ENCODE measurements at places on chromosomes 2 and 18.

DNA sequence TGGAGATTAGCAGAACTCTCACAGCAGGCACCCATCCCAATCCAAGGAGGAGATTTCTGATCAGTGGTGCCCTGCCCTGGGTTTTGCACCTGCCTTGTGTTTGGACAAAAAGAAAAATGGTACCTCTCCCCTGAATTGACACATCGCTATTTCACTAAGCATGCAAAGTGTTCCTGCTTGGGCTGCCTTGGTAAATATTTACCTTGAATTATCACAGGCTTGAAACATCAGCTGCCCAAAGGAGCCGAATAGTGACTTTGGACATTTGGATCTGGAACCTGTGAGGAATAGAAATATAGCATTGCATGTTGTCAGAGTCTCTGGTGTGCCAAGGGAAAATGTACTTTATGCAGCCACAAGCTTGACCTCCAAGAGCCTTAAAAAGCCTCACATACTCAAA, 926.4 kb upstream of the FANCL start:
- DNase-seq: no peak

GRCh38 chr2:183946193-183946592, 652.1 kb upstream of the ZNF804A start:
- no peak for DNase-seq

GRCh38 chr18:8084160-8084559, 517.0 kb downstream of the PTPRM start:
- no peak for DNase-seq

GRCh38 chr18:49563130-49563540, 1.3 kb downstream of the LIPG start:
- no peak for DNase-seq

DNA sequence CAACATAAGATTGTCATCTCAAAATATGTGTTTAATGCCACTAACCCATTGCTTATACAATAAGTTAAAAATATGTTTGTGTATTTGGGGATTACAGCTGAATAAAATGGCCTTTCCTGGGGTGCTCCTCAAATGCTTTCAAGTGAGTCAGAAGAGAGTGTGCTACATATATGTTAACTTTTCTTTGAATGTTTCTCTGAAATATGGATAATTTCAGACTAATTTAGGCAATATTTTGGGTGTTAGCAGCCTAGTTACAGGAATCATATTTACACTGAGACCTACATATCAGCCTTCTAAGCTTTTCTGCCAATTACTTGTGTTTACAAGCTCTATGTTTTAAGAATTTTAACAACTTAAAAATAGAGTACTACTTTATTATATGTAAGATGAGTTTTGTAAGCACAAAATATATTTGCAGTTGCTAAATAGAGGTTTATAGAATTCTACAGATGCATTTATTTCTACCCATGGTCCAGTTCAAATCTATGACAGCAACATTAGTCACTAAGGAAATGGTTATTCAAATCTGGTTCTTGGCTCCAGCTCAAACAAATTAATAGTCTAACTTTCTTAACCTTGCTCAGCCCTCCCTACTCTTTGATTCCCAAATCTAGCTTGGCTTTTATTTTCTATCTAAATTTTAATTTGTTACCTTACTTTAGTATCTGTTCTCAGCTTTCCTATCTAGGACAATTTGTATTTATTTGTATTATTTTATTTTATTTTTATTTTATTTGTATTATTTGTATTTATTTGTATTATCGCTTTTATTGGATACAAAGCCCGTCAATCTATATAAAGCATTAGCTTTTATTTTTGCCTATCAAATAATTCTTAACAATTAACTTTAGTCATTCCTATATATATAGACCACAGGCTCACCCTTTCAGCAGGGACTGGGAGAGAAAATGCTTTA, 48.9 kb downstream of the FSIP2 start:
- no peak for DNase-seq

GRCh38 chr18:32277549-32277948, 87.7 kb downstream of the MEP1B start:
- no peak for DNase-seq

GRCh38 chr18:71707400-71707799, 836.7 kb downstream of the CBLN2 start:
- DNase-seq: no peak

GRCh38 chr2:207416900-207417299, 112.9 kb upstream of the CREB1 start:
- no peak for DNase-seq

GRCh38 chr2:170969872-170970496, 40.9 kb downstream of the GORASP2 start:
- DNase-seq: no peak

- DNase-seq: peak; percentile 9
Observed at GRCh38 chr2:32168513-32168912, 2.8 kb downstream of the SLC30A6 start.

GRCh38 chr2:6818012-6818411, 47.7 kb downstream of the CMPK2 start:
- DNase-seq: no peak

- no peak for DNase-seq
Observed at GRCh38 chr18:45328811-45329210, 286.5 kb upstream of the SLC14A2 start.

DNA sequence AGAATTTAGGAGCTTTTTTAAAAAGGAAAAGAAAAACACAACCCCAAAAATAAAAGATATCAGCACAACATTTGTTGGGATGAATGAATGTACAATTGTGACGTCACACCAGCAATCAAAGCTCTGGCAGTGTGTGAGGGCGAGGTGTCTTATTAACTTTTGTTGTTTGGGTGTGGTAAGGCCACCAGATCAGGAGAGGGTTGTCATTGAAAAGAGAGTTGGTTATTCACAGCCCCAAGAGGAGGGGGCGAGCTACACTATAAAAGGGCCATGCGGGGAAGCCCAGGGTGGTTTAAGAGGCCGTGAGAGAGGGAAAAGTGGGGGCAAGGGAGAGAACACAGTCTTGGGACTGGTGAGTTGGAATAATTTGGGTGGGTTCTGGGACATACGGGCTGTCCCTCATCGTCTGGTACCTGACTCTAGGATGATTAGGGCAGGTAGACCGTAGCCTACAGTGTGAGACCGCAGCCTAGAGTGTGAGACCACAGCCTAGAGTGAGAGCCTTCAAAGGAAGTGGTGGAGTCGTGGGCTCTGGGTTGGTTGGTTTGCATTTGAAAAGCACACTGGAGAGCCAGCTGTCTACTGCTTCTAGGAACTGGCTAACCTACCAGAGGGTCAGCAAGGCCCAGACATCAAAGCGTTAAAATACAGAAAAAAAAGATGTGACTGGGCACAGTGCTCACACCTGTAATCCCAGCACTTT, 128.4 kb downstream of the INO80D start:
- no peak for DNase-seq

DNA sequence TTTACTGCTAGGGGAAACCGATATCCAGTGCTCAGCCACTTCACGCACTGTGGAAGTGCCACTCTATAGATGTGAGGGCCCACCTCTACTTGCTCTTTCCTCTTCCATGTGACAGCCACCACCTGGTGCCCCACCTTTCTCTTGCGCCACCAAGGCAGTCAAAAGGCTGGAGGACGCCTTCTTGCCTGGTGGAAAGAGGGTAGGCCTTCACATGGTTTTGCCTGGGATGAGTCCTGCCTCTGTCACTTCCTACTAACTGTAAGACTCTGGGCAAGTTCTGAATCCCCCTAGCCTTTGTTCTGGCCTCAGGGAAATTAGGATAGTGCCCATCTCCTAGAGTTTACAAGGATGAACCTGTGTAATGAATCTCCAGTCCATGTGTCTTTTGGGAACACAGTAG, 66.1 kb upstream of the ODC1 start:
- DNase-seq: no peak

- DNase-seq: no peak
Observed at GRCh38 chr2:46679761-46680160, 200.4 kb downstream of the TMEM247 start.

DNA sequence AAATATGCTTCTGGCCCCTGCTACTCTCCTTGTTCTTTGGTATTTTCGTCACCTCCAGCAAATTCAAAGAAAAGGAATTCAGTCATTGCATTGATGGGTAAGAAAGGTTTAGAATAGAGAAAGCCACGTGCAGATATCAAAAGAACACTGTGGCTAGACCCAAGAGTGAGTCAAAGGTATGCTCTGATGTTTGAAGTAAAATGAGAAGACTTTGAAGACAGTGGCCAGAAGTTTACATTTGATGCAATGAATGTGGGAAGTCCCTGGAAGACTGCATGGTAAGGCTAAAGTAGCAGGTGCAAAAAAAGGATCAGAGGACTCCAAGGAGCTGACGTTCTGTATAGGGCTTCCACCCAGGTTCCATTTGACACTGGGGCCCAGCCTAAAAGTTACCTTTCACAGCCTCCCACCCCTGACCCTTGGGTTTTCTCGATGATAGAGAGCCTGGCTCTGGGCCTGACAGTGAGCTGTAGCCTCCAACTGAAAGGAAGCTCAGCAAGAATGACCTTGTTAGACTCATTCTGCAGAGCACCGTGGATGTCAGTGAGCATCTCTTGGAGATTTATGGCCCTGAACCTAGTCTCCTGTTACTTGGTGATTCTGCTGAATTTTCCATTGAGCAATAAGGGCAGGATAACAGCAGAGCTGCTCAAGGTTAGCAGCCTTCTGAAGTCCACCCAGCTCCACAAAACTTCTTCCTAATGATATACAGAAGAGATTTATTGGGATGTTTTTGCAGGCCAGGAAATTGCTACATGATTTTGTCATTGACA, 223.7 kb upstream of the RBBP8 start:
- DNase-seq: no peak

DNA sequence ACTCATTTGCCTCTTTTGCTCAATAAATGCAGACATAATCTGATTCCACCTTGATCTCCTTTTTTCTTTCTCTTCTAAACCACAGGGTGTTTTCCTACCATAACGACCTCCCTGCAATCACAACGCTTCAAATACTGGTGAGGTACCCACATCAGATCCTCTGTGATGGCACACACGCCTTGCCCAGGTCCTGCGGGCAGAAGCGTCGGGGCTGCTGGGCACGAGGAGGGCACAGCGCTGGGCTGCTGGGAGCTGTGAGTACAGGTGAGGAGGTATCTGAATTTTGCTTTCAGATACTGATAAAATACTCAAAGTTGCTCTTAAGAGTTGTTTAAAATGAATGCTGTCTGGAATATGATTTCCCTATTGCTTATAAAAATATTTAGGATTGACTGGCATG, 186.1 kb upstream of the PXDN start:
- DNase-seq: no peak

GRCh38 chr2:27281855-27282559, at the start of gene TRIM54:
TRIM54 (plus strand) TSS chr2:27282429; CDS start chr2:27282732, 303 bp downstream.
- no peak for DNase-seq

DNA sequence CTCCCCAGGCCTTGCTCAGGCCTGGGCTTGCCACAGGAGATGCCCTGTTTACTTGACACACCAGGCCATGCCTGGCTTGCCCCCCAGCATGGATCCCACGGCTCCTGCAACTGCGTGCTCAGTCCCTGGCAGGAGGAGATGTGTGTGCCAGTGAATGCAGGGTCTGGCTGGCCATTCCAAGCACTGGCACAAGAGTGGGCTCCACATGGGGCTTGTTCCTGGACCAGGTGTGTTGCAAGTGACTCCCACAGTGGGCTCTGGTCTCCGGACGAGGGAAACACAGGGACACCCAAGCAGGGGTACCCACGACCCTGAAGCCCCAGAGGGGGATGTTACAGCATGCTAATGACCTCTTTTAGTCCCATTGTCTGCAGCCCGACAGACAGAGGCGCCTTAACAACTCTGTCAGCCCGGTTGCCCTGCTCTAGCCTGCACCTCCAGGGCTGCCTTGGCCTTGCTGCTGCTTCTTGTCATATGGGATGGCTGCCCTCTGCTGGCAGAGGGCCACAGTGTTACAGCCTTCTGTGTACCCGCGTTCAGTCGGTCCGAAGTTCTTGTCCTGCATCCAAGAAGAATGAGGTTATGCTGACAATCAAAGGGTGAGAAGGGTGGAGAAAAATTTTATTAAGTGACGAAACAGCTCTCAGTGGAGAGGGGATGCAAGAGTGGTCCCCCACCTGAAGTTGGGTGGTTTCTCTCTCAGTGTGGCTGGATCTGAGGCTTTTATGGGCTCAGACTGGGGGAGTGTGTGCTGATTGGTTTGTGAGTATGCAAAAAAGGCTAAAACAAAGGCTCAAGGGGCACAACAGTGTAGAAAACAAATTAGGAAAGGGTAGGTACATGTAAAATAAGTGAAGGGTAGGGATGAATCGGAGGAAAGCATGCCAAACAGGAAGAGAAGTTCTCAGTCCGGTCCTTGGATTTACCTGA, 180.4 kb downstream of the MBD5 start:
- DNase-seq: no peak

All from GM12891 (cell line).